Cardiac ventricle fibroblast (primary cell): ENCODE measurements at places on chromosomes 1 and 21. TPM values are rescaled to one million over a fixed set of nuclear protein-coding genes. Genes with fewer than 3 reads are reported as not detected.

CR1L gene
- total RNA-seq: not detected in 2 replicates

DNAI4 gene
- 1.8 and 3.7 TPM in 2 replicates for total RNA-seq

ASTN1 gene
- 0.15 TPM in 1 of 2 replicates, not detected in the other for total RNA-seq

CAPN8 gene
- total RNA-seq: not detected in 2 replicates

S100A12 gene
- total RNA-seq: not detected in 2 replicates

S100A4 gene
- total RNA-seq: 662 and 686 TPM in 2 replicates

MRPL55 gene
- 60.0 and 69.2 TPM in 2 replicates for total RNA-seq

TMCO2 gene
- total RNA-seq: not detected in 2 replicates

MYOM3 gene
- not detected in 2 replicates for total RNA-seq

TBX19 gene
- 0.44 and 1.1 TPM in 2 replicates for total RNA-seq

S100A14 gene
- total RNA-seq: not detected in 2 replicates
